Fibroblast of gingiva (primary cell): ENCODE measurements at places on chromosomes 1 and 21.

DNA sequence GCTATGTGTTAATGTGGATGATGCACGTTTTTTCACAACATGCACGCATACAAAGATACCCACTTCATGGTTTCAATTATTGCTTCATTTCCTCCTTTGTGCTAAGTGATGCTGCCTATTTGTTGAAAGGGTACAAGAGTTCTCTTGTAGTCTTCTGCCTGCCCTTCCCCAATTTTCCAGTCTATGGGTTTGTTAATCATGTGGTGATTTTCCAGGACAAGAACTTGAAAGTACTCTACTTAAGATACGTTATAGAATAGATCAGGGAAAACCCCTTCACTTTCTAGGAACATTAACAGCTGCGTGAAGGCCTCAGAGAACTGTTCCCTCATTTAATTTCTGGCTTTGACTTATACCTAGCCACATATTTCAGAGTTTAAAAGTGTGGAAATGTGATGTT, 52.1 kb upstream of the SLC44A3 start:
- no peak for DNase-seq

- no peak for DNase-seq
These were observed 580.6 kb downstream of the PLA2G4A start for GRCh38 chr1:187409341-187409740.

DNA sequence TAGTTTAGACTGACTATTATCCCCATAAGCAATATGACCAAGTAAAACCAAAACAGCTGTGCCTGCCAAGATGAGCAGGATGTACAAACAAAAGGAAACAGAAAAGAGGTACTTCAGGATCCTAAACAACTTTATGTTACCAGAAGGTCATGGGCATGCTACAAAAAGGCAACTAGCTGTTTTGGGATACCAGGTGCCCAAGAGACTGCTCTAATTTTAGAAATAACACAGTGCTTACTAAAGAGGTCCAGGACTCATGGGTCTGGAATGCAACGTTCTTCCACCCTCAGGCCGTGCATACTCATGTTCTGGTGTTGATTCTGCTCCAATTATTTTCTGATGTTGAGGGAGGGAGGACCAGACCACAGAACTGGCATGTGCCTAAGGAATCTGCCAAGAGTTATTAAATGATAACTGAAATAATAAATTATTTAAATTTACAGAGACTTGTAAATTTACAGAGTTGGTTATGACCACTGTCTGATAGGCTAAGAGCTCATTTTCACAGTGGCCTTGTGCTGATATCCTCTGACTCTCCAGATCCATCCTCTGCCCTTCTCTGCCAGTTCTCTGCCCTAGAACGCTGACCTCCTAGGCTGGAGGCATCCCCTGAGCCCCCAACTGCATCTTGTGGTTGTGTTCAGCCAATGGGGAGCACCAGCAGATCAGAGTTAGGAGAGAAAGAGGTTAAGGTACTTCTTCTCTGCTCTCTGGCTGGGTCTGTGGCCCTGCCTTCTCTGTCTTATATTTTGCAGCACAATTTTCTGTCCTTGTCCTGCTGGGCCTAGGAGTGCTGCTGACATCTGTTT, 37.7 kb upstream of the BCL10 start:
- DNase-seq, result peak; percentile 98

- no peak for DNase-seq
These were observed 921.9 kb downstream of the ADGRL2 start for GRCh38 chr1:82722608-82723007.

DNA sequence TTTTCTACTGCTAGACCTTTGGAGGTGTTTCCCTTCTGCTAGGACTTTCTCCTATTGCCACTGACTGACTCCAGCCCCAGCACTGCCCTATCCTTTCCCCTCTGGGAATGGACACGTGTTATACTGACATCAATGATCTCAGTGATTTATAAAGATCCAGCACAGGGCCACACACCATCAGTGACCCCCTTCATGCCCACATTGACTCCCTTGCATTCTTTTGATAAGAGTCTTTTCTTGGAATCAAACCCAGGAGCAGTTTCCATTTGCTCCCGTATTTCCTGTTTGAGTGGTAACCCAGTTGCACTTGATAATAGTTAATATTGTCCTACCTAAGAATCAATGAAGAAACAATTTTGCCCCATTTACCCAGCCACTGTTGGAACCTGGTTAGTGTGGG, 501.0 kb upstream of the USP24 start:
- no peak for DNase-seq

- DNase-seq, result peak; percentile 28
These were observed 14.9 kb downstream of the PRDM2 start for GRCh38 chr1:13714851-13715250.

GRCh38 chr1:36099681-36100341, 11.1 kb downstream of the ADPRS start:
- DNase-seq, result peak; percentile 57

- peak; percentile 17 for DNase-seq
These were observed 43.8 kb downstream of the RBM11 start for GRCh38 chr21:14259747-14260146.

DNA sequence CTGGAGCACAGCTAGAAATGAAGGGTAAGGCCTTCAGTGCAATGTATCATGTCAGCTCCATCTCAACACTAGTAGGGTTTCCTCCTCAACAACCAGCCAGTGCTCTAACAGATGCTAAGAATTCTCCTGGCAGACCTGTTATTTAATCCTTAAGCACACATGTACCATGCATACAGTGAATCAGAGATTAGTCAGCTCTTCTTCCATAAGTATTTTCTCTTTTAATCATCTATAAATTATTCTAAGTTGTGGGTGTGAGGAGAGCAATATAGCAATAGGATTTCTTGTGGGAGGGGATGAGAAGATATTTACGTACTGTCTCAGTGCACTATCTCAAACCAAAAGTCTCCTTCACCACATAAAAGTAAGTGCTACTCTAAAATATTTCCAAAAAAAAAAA, 95.3 kb downstream of the COP1 start:
- DNase-seq, result no peak

- DNase-seq, result no peak
These were observed 1.5 kb downstream of the STUM start for GRCh38 chr1:226549937-226550671.

DNA sequence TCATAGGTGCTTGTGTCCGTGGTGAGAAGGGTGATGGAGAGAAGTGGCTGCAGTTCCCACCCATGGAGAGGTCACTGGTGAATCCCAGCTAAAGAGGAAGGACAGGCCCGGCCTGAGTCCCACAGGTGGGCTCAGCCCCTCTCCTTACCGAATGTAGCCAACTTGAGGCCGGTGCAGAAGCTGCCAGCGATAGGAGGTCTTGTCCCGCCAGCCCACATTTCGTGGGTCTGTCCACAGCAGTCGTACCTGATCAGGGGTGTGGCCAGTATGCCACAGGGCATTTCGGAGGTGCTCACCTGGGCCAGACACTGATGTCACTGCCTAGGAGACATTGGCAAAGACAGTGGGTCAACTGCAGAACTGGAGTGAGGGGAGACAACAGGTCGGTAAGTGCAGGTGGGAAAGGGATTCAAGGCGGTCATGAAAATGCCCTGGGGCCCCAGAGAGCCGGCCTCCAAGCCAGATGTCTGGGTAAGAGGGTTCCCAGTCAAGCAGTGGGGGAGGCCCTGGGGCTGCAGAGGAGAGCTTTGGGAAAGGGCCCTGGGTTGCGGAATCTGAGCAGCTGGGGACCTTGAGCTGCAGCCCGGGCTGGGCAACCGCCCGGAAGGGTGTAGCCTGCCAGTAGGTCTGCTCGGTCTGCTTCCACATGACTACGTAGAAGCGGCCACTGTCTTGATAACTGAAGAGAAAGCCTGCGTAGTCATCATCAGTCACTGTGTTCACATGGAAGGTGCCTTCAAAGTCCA, 10.6 kb downstream of the THBS3 start:
- no peak for DNase-seq

GRCh38 chr1:228867108-228867950, 132.1 kb downstream of the RHOU start:
- DNase-seq, result no peak

- no peak for DNase-seq
These were observed 220.9 kb upstream of the JUN start for GRCh38 chr1:59004755-59005154.

DNA sequence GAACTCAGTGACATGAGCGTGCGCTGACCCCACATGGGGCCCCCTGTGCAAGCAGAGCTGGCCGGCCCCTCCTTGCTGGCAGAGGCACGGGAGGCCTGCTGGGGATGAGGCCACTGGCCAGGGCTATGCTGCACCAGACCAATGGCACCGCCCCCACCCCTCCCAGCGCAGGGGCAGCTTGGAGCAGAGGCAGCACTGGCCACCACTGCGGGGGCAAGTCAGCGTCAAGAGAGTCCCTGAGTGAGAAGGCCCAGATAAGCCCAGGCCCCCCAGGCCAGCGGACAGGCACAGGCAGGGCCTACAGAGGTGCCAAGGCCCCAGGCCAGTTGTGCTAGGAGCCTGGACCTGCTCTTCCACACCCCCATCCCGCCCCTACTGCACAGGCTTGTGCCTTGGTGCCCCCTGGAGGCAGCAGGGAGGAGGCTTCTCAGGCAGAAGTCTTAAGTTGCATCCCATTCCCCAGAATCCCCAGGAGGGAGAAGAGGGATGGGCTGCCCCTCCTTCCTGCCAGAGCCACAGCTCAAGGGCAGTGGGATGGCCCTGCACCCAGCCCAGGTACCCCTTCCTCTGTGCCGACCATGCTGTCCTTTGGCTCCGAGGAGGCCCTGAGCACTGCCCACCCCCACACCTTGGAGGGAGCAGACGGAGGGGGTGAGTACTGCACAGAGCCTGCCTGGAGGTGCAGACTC, 35.8 kb downstream of the EPHX1 start:
- DNase-seq, result peak; percentile 82

DNA sequence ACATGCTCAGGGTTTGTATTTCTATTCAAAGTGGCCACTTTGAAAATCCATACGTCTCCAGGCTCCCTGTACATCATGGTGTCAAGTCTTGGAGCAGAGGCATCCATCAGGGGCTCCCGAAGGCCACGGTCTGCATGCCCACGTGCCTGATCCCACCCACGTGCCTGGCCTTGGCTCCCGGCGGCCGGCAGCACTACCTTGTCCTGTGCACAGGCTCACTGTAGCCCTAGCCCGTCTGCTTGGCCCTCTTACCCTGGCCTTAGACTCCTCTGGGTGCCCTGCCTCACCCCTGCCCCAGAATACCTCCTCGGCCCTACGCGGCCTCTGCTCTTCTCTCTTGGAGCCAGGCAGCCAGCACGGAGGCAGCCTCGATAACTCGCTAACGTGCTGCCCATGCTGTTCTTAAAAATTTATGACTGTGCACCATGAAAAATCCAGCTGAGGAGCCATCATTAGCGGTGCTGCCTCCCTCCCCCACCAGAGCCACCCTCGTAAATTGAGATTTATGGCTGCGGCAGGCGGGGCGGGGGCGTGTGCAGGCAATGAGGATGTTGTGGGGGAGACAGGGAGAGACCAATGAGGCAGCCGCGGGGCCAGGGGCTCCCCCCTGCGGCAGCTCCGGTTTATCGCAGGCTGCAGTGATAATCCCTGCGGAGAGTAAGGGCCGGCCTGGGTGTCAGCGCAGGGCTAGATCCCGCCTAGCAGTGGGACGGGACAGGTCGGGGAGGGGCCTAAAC, 24.6 kb downstream of the DMAP1 start:
- DNase-seq, result no peak

- DNase-seq, result peak; percentile 43
These were observed 31.5 kb downstream of the PHC2 start for GRCh38 chr1:33399375-33399774.

DNA sequence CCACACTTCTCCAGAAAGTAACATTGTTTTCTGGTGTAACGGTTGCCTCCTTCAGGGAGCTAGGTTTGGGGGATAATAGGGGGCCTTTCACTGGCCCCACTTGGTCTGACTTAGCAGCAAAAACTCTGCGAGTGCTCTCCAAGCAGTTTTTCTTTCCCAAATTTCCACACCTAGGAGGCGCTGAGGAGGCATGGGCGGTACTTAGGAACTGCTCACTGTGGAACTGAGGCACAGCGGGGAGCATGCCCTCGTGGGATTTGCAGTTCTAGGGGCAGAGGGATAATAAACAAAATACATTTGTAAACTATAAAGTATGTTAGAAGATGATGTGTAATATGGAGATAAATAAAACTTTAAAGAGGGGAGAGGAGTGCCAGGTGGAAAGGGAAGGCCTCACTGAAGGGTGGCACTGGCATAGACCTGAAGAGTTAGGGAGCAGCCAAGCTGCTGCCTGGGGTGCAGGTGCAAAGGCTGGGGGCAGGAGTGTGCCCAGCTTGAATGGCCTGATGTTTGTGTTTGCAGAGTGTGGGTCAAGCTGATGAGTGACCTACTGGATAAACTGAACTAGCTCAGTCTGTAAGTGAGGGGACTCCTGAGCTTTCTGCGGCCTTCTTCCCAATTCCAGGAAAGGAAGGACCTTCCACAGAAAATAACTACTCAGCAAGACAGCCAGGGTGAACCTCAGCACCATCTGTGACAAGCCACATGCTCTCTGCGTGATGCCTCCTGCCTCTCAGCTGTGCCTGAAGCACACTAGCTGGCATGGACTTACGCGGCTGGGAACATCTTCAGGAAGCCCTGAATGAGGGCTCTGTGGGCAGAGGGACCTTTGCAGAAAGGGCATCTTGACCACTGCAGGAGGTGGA, 1.9 kb downstream of the EPHX1 start:
- DNase-seq, result peak; percentile 32

- DNase-seq, result no peak
These were observed 605 bp upstream of the RABGGTB start for GRCh38 chr1:75785320-75785982.

DNA sequence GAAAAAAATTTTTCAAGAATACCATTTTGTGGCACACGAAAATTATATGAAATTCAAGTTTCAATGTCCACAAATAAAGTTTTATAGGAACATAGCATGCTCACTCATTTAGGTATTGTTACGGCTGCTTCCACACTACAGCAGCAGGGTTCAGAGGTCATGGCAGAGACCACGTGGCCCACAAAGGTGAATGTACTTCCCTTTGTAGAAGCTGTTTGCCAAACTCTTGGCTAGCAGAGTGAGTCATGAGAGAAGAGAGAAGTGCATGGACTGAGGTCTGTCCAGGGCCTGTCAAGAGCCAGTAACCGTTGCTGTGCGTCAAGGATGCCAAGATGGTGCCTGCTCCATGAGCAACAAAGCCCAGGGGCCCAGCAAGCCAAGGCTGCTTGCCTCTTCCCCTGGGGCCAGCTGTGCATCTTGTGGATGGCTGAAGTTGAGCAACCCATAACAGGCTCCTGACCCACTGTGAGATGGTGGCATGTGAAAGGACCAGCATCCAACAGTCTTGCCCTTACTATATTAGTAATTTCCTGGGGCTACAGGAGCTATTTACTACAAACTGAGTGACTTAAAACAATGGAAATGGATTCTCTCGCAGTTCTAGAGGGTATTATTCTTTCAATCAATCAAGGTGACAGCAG, 64.8 kb upstream of the ATP5PO start:
- DNase-seq, result no peak

- DNase-seq, result no peak
These were observed 11.4 kb upstream of the MMEL1 start for GRCh38 chr1:2644171-2644570.

GRCh38 chr1:102851616-102852015, 256.7 kb downstream of the COL11A1 start:
- peak; percentile 28 for DNase-seq

DNA sequence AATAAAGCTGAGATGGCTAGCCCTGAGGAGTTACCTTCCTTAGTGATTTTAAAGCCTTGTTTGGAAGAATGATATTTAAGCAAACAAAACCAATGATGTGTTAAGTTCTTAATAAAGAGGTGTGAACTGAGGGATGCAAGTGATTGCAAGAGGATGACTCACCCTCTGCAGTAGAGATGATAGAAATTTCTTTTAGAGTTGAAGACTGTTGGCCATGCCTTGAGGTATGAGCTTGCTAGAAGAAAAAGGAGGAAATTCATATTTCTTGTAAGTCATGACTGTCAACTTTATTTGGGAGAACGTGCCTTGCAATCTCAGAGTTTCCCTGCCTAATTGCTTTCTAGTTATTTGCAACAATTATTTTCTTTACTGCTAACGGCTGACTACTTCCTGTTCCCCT, 94.7 kb downstream of the PLA2G4A start:
- DNase-seq, result no peak
